ENCODE measurements at places on chromosomes 12 and 14.
A peak's percentile ranks its signal among the peaks of the same experiment; 100 is the strongest.

GRCh38 chr14:65482757-65483438, 70.4 kb downstream of the FUT8 start:
- no peak for DNase-seq

DNA sequence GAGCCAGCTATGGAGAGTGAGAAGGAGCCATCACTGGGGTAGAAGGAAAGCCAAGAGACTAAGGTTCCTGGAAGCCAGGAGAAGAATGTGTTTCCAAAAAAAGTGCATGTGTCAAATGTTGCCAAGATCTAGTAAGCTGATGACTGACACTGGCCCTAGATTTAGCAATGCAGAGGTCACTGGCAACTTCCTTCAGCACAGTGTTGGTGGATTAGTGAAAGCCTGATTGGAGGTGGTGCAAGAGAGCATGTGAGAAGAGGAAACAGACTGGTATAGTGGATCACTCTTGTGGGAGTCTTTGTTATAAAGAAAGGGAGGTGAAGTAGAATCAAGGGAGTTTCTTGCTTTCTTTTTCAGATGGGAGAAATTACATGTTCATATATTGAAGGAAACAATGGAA, 34.1 kb upstream of the CHGA start:
- DNase-seq, result no peak

DNA sequence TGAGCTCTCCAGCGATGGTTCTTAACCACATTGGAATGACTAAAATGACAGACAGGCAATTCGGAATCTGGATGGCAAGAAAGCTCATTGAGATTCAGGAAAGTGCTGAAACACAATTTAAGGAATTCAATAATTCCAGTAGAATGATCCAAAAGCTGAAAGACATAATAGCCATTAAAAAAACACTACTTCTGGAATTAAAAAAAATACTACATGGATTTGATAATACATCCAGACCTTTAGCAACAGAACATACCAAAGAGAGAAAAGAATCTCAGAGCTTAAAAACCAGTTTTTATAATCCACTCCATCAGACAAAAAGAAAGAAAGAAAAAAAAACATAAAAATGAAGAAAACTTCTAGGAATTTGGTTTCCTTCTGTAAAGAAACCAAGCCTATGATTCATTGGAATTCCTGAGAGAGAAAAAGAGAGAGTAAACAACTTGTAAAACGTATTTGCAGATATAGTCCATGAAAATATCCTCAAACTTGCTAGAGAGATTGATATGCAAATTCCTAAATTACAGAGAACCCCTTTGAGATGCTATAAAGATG, 52.8 kb downstream of the SLCO1B1 start:
- DNase-seq, result no peak

GRCh38 chr14:86683561-86683960, 1153.6 kb downstream of the FLRT2 start:
- no peak for DNase-seq

DNA sequence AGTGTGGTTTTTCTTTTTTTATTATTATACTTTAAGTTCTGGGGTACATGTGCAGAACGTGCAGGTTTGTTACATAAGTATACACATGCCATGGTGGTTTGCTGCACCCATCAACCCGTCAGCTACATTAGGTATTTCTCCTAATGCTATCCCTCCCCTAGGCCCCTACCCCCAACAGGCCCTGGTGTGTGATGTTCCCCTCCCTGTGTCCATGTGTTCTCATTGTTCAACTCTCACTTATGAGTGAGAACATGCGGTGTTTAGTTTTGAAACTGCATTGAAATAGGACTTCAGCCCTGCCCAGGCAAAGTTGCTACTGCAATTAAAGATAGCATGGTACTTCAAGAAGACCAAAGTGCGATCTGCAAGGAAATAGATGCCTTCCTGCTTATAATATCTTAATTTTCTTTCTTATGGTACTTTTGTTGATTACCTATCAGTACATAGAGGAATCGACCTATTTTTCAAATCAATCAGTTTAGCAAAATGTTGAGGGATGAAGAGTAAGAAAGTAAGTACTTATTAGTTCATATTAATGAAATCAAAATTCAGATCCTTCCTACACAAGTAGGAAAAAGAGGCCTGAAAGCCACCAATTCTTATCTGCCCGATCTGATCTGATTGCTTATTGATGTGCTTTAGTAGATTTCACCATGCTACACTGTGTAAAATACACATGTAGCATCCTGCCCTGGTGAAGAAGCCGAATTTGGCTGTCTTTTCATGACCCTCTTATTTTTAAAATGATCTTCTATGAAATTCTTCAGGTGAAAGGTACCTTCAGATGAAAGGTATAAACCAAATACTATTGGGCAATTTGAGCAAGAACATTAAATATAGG, 1.6 kb downstream of the LTA4H start:
- no peak for DNase-seq

DNA sequence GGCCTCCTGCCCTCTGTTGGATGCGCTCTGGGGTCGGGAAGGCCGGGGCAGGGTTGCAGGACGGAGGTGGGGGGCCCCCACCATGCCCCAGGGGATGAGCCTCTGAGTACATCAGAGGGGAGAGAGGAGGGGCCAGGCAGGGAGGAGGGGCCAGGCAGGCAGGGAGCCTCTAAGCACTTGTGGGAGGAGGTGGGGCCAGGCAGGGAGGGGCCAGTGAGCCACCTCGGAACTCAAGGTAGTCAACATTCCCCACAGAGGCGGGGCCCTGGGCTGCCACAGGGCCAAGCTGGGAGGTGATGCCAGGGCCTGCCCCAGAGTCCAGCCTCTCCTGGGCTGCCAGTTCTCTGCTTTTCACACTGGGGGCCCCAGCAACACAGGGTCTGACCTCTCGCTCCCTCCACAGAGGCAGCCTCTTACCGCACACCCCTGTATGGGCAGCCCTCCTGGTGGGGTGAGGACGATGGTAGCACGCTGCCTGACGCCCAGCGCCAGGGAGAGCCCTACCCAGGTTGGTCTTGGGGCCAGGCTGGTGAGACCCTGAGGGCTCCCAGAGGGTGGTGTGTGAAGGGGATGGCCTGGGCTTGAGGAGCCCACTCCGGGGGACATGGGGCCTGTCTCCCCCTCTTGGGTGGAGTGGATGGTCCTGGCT, 17.4 kb downstream of the CEP170B start:
- peak; percentile 92 for DNase-seq

- DNase-seq, result peak; percentile 82
Observed at GRCh38 chr12:50597200-50598195, 92.7 kb downstream of the DIP2B start.

DNA sequence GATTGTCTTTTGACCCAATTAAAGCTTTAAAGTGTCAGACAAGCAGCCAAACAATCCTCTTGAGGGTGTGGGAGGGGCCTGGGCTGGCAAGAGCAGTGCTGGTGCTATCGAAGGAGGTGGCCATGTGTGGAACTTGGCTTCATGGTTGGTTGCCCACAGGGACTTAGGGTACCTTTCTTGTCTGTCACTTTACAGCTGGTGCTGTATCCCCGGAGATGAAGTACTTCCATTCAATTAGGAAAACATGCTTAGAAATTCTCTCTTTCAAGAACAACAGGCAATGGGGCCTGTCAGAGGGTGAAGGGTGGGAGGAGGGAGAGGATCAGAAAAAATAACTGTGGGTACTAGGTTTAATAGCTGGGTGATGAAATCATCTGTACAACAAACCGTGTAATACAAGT, 86.5 kb downstream of the DAAM1 start:
- no peak for DNase-seq

DNA sequence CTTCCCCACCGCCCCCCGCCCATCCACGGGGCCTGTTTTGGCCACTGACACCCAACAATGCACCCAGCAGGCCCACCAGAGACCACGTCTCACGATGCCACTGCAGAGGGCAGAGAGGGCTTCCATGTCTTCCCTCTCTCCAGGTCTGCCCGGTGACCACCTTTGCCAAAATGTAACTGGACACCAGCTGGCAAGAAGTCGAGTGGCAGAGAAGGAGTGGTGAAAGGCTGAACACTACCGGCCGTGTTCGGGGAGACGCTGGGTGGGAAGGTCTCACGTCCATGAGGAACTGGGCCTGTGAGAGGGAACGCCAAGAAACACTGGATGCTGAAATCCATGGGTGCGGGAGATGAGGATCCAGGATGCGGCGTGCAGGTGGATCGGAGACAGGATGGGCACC, 308.2 kb downstream of the ADGRD1 start:
- no peak for DNase-seq

GRCh38 chr12:91951571-91951970, 194.1 kb downstream of the BTG1 start:
- DNase-seq, result peak; percentile 3

DNA sequence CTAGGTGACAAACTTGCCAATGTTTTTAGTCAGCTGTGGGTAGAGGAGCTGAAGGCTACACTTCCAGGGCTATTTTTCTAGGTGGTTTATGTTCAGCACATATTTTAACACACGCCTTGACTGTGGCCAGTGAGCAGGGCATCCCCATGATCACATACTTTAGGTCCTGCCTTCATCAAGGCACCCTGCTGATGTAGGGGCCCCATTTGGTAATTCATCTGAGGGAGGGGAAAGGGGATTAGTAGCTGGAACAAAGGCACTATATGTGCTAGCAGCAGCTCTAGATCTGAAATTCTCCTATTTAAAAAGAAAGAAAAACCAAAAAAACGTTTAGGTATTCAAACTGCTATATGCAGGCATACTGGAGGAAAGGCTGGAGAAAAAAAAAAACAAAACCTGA, 14.5 kb downstream of the EGLN3 start:
- DNase-seq, result no peak

GRCh38 chr14:52003324-52003723, 14.0 kb downstream of the RTRAF start:
- no peak for DNase-seq

GRCh38 chr12:52401926-52402325, 4.2 kb downstream of the KRT82 start:
- DNase-seq, result no peak

DNA sequence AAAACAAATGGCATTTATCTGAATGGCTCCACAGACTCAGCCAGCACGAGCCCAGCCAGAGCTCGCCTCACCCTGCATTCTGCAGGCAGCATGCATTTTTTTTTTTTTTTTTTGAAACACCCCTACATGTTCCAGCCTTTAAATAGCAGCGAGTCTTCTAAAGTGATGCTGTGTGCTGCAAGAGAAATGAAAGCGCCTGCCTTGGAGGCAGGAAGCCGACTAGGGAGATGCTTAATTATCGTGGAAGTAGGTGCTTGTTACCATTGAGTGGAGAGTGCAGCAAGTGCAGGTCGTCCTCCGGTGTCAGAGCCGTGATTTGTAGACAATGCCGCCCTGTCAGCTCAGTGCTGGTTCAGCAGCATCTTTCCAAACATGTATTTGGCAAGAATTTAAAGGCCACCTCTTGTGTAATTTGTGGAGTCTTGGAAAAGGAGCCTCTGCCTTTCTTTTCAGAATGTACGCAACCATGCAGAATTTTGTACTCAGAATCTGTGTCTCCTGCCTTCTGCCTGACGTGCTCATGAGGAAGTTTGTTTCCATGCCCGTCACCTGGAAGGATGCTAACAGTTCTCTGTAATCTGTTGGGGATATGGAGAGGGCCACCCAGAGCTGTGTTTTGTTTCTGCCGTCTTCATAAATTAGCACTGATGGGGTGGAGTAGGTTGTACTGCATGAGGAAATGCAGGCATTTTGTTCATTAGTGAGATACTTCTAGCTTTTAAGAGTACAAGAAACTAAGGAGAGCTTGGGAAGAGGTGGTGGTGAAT, 345.9 kb upstream of the RGS6 start:
- DNase-seq, result peak; percentile 2

GRCh38 chr12:25598956-25599355, 45.9 kb upstream of the LMNTD1 start:
- DNase-seq, result no peak

GRCh38 chr14:88829188-88829587, 4.7 kb downstream of the TTC8 start:
- no peak for DNase-seq

- no peak for DNase-seq
Observed at GRCh38 chr12:93536766-93537488, 35.5 kb upstream of the SOCS2 start.

GRCh38 chr12:21392384-21392783, 19.7 kb downstream of the IAPP start:
- no peak for DNase-seq

DNA sequence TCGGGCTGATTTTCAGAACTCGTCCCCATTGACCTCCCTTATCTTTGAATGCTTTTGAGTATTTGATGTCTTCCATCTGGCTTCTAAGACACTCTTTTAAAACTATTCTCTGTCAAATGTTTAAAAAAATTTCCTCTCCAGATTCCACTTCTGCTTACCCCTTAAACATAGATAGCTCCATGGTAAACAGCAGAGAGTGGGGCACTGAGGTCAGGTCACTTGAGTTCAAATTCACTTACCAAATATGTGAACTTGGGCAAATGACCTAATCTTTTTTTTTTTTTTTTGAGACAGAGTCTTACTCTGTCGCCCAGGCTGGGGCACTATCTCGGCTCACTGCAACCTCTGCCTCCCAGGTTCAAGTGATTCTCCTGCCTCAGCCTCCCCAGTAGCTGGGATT, 126.8 kb upstream of the CPSF6 start:
- DNase-seq, result no peak

GRCh38 chr12:110253176-110253575, 27.9 kb upstream of the ATP2A2 start:
- no peak for DNase-seq

DNA sequence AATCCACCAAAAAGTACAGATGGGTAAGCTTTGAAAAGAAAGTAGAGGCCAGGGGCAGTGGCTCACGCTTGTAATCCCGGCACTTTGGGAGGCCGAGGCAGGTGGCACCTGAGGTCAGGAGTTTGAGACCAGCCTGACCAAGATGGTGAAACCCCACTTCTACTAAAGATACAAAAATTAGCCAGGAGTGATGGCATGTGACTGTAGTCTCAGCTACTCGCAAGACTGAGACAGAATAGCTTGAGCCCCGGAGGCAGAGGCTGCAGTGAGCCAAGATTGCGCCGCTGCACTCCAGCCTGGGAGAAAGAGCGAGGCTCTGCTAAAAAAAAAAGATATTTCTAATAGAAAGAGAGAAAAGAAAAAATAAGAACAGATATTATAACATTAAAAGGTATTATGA, 134.2 kb upstream of the SLCO1C1 start:
- no peak for DNase-seq

- DNase-seq, result no peak
Observed at GRCh38 chr12:113994051-113994450, 27.9 kb upstream of the RBM19 start.

GRCh38 chr12:110270125-110270962, 10.7 kb upstream of the ATP2A2 start:
- no peak for DNase-seq

DNA sequence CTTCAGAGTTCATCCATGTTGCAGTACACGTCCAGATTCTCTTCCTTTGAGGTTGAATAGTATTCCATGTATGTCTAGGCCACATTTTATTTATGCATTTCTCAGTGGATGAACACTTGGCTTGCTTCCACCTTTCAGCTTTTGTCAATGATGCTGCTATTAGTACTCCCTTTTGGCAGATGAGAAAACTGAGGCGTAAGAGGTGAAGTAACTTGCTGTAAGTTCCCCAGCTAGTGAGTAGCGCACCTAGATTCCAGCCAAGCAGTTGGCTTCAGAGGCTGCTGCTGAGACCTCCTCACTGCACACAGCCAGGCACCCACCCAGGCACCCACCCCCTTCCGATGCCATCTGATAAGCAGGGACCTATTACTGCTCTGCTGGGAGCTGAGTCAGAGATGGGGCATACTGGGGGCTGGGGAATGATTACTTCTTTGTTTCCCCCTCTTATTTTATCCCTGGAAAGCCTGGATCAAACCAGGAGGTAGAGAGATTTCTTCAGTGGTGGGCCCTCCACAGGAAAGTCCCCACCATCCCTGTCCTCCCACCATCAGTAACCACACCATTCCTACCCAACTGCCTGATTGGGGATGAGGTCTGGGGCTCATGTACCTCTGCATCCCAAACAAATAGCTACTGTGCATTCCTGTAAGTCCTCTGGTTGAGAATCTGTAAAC, 234.6 kb downstream of the PCNX1 start:
- DNase-seq, result no peak

Data from H54 (cell line).